ENCODE measurements at places on chromosomes 5 and 9.

DNA sequence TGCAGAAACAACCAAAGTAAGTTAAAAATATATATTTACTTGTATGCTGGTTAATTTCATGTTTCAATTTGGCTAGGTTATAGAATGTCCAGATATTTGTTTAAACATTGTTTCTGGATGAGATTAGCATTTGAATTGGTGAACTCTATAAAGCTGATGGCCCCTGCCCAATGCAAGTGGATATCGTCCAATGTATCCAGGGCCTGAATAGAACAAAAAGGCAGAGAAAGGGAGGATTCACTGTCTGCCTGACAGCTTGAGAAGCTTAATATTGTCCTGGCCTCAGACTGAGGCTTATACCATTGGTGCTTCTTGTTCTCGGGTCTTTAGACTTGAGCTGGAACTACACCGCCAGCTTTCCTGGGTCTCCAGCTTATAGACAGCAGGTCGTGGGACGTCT lies 446.7 kb upstream of the ACTBL2 start:
- no peak for DNase-seq

DNA sequence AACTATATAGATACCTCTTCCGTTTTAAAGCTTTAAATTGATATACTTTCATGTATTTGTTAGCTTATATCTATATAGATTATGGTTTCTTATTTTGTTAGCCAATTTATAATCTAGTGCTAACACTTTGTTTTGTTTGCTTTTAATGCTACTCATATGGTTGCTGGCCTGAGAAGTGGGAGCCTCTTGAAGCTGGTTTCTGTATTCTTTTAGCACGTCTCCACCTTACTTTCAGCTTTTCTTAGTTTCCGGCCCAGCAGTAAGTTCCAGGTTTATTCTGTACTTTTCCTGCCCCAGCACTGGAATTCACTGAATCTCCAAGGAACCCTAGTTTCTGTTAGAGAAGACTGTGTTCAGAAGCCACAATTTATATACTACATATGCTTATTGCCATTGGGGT lies 458.9 kb downstream of the PRR16 start:
- no peak for DNase-seq

- no peak for DNase-seq
Measured at GRCh38 chr5:145902421-145902820, 29.6 kb upstream of the GRXCR2 start.

DNA sequence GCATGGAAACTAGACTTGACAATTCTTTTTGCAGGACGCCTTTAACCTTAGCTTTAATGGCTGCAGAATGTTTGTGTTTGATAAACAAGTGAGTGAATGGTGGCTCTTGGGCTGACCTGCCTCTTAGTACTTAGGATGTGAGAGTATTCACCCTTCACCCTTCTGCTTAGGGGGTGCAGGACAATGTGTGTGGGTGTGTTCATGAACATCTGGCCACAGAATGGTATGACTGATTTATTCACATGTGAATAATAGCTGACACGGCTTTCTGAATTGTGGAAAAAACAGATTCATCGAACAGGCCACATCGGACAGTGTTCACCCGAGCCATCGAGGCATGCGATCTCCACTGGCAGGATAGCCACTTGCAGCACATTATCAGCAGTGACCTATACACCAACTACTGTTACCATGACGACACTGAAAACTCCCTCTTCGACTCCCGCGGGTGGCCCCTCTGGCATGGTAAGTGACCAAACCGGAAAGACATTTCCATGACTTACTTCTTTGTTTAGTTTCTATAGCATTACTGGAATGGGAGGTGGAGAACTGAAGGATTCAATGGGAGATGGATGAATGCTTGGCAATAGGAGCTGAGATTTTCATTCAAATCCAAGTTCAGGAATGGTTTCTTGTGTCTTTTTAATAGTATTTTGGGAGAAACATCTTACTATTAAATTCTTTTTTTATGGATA lies 193.6 kb downstream of the ZSWIM6 start:
- DNase-seq: peak; percentile 77

DNA sequence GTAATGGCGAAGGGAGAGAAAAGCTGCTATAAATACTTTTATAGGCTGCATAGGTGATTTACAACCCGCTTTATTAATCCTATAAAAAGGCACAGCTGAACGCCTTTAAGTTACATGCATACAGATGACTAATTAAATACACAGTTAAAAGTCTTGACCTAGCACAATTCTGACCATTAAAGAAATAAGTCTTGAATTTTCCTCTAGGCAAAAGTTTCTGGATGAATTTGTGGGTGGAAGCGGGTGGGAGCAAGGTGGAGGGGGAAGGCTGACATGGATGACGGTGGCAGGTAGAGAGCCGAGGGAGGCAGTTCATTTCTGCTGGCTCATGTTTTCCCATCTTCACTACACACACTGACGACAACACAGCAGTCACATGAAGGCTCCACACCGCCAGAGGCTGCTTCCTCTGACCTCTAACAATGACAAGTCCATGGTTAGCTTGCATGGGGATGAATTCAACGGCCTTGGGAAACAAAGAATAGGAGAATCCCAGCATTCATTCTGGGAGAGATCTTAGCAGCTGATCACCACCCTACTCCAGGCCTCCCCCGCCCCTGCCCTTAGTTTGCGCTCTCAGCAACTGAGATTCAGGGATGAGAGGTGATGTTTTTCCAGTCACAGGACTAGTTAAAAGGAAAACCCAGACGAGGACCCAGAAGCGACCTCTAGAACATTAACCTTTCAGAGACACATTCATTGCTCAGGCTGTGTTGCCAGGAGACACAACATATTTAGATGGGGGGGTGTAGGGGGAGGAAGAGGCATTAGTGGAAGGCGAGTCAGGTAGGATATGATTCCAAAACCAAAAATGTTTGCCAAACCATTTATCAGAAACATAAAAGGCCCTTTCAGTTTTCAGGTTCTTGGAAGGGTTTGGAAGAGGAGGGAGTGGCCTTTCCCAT lies 329.3 kb downstream of the PIK3R1 start:
- peak; percentile 28 for DNase-seq

DNA sequence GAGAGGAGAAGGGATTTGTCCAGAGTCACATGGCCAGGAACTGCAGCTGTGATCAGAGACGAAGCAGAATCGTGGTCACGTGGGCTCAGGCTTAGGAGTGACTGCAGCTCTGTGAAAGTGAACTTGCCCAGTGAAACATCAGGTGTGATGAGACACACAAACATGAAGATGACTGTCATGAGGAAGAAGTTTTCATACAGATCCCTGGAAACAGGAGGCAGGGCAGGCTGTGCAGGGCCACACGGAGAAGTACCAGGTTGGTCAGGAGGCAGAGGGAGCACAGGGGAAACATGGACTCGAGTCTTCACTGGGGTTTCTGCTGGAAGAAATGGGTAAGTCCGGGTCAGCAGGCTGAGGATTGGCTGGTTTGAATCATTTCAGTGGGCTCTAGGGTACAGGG lies 64.1 kb downstream of the BARX1 start:
- no peak for DNase-seq

- DNase-seq: no peak
Measured at GRCh38 chr5:35488055-35488454, 129.6 kb upstream of the SPEF2 start.

GRCh38 chr5:130017173-130017572 lies 112.9 kb downstream of the CHSY3 start:
- no peak for DNase-seq

DNA sequence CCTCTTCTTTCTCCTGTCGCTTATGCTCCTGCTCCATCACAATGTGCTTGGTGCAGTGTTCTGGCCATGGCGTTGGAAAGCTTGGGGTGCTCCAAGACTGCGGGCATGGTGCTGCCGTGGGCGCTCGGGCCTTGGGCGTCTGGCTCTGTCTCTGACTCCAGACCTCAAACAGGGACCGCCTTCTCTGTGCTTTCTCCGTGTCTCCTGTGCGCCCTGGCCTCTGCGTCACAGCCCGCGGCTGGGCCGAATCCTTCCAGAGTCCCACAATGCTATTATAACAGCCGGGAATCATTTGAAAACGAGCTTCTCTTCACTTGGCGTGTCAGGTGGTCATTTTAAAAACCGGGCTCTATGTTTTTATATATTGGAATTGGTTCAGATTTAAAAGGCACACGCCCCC lies 32.4 kb upstream of the PUM3 start:
- DNase-seq: no peak

- DNase-seq: no peak
Measured at GRCh38 chr9:121648799-121649198, 2.6 kb upstream of the DAB2IP start.

- no peak for DNase-seq
Measured at GRCh38 chr9:94818178-94818541, 91.7 kb downstream of the AOPEP start.

DNA sequence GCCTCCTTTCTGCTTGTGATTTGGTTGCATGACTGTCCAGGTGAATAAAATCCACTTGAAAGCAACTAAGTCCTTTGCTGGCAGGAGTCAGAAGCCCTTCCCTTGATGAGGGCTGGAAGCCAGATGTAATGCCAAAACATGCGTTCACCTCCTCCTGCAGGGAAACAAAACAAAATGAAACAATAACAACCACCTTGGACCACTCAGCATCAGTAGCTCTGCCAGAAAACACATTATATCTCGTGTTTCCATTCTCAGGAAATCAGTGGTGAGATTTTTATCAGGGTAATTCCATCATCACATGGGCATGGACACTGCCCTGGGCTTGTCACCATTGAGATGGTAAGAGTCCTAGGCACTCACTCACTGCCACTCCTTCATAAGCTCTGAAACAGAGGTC lies 350.3 kb upstream of the ACTBL2 start:
- DNase-seq: peak; percentile 42

DNA sequence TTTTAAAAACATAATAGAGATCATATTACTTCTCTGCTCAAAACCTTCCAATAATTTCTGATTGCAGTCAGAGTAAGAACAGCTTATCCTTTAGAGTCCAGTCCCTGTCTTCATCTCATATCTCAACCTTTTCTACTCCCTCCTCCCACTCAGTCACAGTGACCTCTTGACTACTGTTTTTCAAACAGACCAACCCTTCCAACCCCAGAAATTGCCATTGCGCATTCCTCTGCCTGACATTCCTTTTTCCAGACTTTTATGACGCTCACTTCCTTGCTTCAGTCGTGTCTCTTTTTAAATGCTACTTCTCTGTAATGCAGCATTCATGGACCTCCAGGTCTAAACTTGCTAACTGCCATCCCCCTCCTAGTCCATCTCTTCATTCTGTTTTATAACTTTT lies 800.5 kb downstream of the BRINP1 start:
- no peak for DNase-seq

DNA sequence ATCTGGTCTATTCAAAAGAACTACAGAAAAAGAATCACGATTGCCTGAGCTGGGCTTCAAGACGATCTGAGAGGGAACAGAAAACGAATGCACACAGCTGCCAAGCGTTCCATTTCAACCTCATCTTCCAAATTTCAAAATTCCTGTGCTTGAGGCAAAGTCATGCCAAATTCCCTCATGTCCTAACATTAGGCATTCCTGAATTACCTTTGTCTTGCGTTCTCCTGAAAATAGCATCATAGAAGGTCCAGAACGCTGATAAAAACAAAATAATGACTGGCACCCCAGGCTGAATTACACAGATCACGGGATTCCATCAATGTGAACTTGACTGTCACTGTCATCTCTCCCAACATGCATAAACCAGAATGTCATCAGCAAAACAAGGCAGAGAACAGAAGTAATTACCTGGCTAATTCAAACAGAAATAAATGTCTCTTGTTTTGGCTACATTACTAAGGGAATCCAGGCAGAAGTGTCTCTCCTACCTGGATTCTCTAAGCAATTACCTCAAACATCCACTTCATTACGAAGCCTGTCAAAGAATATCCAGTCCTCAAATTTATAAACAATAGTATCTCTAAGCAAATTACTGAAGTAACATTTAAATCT lies 12.0 kb upstream of the CDH6 start:
- DNase-seq: no peak

GRCh38 chr9:89657765-89658164 lies 53.0 kb downstream of the GADD45G start:
- no peak for DNase-seq

DNA sequence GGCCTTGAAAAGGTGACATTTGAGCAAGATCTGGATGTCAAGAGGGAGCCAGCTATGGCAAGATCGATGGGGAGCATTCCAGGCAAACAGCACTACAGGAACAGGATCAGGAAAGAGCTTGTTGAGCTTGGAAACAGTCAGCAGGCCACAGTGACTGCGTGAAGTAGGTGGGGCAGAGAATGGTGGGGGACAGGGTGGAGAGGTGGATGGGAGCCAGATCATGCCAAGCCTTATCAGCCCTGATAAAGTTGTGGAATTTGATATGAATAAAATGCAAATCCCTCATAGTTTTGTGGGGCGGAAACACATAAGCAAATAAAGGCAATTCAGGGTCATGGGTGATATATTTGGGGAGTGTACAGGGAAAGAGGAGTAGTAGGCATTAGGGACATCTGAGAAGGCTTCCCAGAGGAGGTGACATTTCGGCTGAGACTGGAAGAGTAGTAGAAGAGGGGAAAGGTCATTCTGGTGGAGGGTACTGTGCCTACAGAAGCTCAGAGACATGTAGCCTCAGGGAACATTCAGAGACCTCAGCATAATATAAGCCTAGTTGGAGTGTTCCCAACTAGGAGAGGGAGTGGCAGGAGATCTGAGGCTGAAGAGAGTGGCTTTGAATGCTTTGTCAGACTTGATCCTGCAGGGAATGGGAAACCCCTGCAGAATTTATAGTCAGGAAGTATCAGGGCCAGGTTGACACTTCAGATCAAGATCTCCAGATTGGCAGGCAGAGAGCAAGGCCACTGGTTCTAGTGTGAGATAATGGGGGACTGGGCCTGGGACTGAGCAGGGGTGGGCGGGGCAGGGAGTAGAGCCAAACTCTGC lies 9.7 kb upstream of the CYSTM1 start:
- no peak for DNase-seq

- no peak for DNase-seq
Measured at GRCh38 chr5:168327451-168327850, 36.0 kb downstream of the WWC1 start.

Data from astrocyte of the spinal cord (primary cell).